ENCODE measurements at places on chromosomes 5 and 9.

- no peak for DNase-seq
Measured at GRCh38 chr5:165187815-165188214, 1682.4 kb downstream of the MAT2B start.

- no peak for DNase-seq
Measured at GRCh38 chr9:1332156-1332555, 282.0 kb downstream of the DMRT2 start.

DNA sequence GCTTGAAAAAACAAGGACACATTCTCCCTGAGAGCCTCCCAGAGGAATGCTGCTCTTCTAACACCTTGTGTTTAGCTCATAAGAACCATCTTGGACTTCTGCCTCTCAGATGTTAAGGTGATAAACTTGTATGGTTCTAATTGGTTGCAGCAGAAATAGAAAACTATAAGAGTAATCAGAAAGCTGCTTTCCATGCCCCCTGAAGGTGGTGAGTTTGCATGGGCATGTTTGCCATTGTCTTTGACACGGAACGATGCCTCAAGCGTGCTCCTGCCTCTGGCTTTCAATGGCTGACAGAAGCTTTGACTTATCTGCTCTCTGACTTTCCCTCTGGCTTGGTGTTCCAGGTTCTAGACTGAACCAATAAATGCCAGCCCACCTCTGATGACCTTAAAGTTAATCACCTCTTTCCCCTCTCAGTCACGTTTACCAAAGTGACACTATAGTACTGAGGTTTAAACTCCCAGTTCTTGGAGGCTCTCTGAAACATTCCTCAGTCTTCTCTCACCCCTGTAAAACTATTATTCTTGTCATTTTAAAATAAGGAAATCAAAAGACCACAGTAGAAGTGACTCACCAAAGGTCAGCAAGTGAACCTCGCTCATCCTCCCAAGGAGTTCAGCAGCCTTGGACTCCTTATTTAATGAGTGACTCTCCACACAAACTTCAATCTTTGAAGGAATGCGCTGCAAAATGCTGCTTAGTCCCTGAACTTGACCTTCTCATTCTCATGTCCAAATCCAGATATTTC lies 103.6 kb downstream of the PIK3R1 start:
- DNase-seq, result peak; percentile 58

GRCh38 chr5:115295777-115296123 lies 704 bp downstream of the CCDC112 start:
- no peak for DNase-seq

GRCh38 chr9:36191290-36191645 lies 547 bp downstream of the CLTA start:
- peak; percentile 70 for DNase-seq

DNA sequence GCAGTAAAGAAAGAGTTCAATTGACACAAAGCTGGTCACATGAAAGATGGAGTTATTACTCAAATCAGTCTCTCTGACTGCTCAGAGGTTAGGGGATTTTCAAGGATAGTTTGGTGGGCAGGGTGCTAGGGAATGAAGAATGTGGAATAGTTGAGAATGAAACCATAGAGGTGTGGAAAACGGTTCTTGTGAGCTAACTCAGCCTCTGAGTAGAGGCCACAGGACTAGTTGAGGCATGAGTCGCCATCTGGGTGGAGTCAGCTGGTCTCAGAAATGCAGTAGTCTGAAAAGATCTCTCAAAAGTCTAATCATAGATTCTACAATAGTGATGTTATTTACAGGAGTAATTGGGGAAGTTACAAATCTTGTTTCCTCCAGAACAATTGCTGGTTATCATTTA lies 178.9 kb upstream of the SPEF2 start:
- no peak for DNase-seq

GRCh38 chr9:91741522-91741921 lies 208.5 kb downstream of the ROR2 start:
- peak; percentile 52 for DNase-seq

DNA sequence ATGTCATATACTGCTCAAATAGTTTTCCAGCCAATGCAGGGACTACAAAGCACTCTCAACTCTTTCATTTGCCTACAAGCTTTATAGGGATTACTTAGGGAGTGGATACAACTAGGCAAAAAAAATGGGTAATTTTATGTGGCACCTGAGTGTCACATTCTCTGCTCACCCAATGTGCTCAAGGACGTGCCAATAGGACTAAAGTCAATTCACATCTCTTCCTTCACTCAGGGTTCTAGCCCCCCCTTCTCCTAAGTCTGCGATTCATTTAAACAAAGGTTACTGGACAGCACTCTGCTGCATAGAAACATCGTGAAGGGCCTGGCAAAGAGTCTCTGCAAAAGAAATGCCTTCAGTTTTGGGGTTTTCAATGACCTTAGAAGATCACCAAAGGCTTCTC lies 142.3 kb downstream of the TSSK1B start:
- no peak for DNase-seq

GRCh38 chr5:154097031-154097430 lies 58.3 kb downstream of the MFAP3 start:
- DNase-seq, result no peak

DNA sequence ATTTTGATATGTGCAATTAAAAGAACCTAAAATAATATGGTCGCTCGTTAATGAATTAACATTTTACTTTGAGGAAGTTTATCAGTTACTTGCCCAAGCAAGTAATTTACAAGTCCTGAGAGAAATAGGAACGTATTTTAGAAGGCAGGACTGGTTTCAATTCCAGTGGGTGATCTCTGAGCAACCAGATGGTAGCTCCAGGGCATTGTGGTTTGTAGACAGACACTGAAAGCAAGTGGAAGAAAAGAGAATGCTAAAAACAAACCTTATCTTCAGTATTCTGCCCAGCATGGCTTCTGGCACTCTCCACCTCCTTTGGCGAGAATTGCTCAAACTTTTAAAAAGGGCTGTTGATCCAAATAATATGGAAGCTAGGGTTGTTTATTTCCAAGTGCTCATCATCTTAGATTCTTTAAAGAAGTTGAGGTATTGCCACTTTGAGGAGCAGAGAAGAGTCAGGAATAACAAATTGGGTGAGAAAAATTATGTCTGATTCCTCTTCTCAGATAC lies 31.8 kb upstream of the ERAP2 start:
- peak; percentile 69 for DNase-seq

DNA sequence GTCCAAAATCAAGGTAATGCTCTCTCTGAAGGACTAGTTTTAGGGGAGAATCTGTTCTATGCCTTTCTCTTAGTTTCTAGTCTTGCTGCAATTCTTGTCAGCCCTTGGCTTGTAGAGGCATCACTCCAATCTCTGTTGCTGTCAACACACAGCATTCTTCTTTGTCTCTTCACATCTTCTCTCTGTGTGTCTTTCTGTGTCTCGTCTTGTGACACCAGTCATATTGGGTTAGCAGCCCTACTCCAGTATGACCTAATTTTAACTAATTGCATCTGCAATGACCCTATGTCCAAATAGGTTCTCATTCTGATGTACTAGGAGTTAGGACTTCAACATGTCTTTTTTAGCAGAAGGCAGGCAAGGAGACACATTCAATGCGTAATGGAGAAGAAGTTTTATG lies 1110.6 kb downstream of the DTWD2 start:
- no peak for DNase-seq

DNA sequence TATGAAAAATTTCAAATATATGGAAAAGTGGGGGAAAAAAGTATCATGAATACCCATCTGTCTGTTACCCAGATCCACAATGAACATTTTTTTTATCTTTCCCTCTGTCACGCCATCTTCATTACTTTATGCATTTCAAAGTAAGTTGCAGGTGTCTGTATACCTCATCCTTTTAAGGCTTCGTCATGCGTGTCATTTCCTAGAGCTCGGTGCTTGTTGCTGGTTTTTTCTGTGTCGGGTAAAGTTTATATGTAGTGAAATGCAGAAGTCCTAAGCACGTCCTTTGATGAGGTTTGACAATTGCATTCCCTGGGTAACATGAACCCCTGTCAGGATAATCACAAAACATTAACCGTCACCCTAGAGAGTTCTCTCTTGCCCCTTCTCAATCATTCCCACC lies 52.1 kb downstream of the DAPK1 start:
- DNase-seq, result no peak

Data from adipocyte (in vitro differentiated cells).